ENCODE measurements at places on chromosomes 2 and 18. TPM values are rescaled to one million over a fixed set of nuclear protein-coding genes. Genes with fewer than 3 reads are reported as not detected.
A peak's percentile ranks its signal among the peaks of the same experiment; 100 is the strongest.

KATNAL2 gene
- total RNA-seq, result 18.1 TPM

RAB27B gene
- total RNA-seq, result 30.9 TPM

REG1B gene
- total RNA-seq, result not detected

FIGN gene
- 3.7 TPM for total RNA-seq

UGT1A10 gene
- total RNA-seq, result not detected

- DNase-seq, result no peak
These were observed 802.6 kb upstream of the CHAC2 start for GRCh38 chr2:52964916-52965530.

DNA sequence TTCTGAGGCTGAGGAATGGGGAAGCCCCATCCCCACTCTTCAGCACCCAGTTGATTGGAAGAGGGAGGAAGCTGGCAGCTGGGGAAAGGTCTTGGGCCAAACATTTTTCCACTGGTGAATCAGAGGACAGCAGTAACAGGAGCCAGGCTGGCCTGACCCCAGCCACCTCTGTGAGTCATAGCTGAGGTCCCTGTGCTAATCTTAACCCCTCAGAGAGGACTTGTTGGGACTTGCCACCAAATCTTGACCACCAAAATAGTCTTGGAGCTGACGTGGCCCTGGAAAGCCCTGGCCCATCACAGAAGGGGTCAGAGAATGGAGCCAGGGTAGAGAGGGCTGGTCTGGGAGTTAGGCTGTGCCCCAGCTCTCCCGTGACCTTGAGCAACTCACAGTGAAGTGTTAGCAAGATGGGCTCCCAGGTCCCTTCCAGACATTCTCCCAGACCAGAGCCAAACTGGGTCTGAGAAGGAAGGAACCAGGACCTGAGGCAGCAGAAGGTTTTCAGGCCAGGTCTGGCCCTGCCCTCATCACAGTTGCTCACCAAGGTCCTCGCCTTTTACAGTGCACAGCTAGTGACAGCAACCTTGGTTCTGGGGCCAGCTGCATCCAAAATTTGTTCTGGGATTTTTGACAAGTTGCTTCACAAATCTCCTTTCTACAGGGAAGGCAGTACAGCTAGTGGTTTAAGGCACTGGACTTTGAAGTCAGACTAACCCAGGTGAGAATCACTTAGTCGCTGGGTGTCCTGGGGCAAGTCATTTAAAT, 266.6 kb downstream of the CYP26B1 start:
- peak; percentile 96 for DNase-seq

- DNase-seq, result peak; percentile 98
These were observed 183.1 kb upstream of the ARL4C start for GRCh38 chr2:234679741-234680687.

GRCh38 chr2:135965756-135966155, 19.7 kb downstream of the DARS1 start:
- no peak for DNase-seq

GRCh38 chr18:4870177-4870773, 326.8 kb downstream of the AKAIN1 start:
- no peak for DNase-seq

GRCh38 chr2:145325485-145325884, 805.6 kb upstream of the ZEB2 start:
- DNase-seq, result no peak

- DNase-seq, result no peak
These were observed 239.1 kb downstream of the SCG2 start for GRCh38 chr2:223363085-223363484.

DNA sequence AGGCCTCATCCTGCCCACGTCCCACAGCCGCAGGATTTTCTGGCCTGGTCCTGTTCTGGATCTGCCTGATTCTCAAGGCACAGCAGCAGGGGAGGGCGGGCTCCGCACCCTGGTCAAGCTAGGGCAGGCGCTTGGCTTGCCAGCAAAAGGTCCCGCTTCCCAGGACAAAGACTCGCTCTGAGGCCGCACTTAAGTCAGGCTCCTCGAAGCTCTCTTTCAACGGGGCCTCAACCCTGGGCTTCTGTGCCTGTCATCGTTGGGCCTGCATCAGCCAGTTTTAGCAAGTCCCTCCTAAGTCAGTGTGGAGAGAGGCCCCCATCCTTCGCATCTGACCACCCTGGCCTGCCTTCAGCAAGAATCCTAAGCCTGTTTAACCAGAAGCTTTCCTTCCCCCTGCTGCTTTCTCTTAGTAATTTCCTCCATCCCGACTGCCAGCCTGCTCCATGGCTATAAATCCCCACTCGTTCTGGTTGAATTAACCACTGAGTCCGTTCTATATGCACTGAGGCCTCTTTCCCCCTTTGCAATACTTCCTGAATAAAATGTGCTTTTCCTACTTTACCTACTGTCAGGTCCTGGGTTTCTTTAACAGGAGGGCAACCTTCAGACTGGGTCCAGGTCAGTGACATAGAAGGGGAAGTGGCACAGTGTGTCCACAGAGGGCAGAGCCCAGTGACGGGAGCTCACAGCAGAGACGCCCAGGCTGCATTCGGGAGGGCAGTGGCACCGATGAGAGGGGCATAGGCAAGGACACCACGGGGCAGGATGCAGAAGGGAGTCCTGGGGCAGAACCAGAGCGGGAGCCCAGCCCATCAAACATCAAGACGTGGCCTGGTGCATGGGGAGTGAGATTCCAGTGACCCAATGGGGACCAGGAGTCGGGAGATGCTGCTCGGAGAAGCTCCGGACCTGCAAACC, 62.7 kb downstream of the SP110 start:
- DNase-seq, result no peak

DNA sequence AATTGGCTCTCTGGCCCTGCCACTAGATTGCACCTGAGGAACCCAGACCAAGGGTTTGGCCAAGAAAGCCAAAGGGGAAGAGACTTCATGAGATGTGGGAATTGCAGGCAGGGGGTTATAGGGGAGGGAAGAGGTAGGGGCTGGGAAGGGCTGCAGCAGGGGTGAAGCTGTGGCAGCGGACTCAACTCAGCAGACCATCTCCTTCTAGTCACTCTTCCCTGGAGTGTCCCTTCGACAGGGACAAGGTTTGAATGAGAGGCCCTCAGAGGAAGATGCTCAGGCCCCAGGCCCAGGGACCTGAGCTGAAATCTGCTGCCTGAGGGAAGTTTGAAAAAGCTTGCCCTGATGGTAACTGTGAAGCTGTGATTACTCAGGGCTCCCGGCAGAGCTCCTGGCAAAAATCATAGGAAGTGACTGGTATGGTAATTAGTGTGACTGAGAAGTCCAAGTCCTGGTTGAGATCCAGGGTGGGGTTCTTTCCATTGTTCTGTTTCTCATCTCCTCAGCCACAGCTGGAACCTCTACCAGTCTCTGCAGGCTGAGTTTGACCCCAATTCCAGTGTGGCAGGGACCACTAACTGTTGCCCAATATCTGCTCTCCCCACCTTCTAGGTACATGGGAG, 300.9 kb downstream of the CYP26B1 start:
- peak; percentile 33 for DNase-seq

GRCh38 chr2:119190321-119191111, 32.0 kb upstream of the C1QL2 start:
- no peak for DNase-seq

- no peak for DNase-seq
These were observed 31.1 kb downstream of the DNMT3A start for GRCh38 chr2:25310709-25310964.
